ENCODE measurements at places on chromosomes 6 and 20. TPM values are rescaled to one million over a fixed set of nuclear protein-coding genes. Genes with fewer than 3 reads are reported as not detected.

- DNase-seq, result no peak
These were observed 169.5 kb upstream of the CENPW start for GRCh38 chr6:126170433-126170832.

- no peak for DNase-seq
These were observed 140.2 kb upstream of the PHACTR1 start for GRCh38 chr6:12576389-12576788.

- no peak for DNase-seq
These were observed 632.7 kb downstream of the RFPL4B start for GRCh38 chr6:112979830-112980229.

The POPDC3 gene
- 21.9 TPM for polyA plus RNA-seq

DNA sequence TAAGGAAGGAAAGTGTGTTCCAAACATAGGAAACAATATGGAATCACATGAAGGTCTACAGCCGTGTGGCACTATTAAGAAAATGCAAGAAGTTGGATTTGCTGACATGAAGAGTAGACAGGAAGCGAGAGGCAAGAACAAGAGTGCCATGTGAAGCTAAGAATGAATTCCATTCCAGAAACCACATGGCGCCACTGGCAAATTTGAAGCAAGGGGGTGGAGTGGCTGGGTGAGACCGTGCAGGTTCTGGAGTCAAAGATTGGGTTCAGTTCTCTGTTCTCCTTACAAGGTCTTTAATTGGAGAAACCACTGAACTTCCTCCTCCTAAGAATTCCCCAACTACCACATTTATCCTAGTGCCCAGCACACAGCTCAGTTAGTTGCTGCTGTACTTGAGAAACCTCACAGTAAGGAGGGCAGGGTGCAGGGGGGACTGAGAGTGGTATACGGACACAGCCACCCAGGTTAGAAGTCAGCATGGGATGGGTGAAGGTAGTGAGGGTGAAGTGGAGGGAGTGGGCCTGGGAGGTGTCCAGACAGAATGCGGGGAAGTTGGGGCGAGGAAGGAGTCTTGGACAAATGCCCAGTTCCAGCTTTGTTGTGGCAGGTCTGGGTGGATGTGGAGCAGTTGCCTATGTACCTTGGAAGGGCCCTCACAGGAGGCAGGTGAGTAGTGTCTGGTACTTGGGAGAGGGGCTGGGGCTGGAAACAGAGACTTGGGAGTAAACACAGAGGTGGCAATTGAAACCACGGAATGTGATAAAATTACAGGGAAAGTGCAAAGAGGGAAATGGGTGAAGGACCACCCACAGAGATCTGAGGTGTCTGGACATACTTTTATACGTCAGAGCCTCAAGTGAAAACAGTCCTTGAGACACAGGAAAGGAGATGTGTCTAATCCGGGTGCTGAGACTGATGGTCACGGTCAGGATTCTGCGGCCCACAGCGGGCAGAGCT is 14.3 kb downstream of the LYRM4 start:
- DNase-seq, result no peak

The NR2E1 gene
- polyA plus RNA-seq, result not detected

The BPIFB4 gene
- polyA plus RNA-seq, result not detected

DNA sequence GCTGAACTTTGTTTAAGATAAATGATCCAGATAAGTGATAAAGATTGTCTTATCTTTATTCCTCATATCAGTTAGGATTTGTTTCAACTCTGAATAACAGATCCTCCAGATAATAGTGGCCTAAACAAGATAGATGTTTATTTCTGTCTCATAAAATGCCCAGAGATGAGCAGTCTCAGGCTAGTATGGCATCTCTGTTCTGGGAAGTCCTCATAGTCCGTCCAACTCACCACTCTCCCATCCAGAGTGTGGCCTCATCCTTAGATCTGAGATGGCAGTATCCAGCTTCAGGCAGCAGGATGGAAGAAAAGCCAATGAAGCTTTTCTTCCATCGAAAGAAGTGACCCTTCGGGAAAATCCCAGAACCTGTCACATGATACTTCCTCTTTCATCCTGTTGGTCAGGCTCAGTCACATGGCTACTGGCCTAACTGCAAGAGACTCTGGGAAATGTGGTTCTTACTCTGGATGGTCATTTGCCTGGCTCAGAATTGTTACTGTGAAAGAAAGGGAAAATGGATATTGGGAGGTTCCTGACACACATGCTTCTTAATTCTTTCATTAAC is 29.4 kb upstream of the TAGAP start:
- peak; percentile 40 for DNase-seq

GRCh38 chr20:36447101-36447500 is 94.2 kb upstream of the MYL9 start:
- no peak for DNase-seq
